Left hindlimb (tissue), 1 donor: ENCODE measurements at places on chromosomes 3 and 15.

GRCh38 chr3:150330174-150330573 lies 77.9 kb upstream of the TSC22D2 start:
- DNase-seq: no peak

GRCh38 chr15:61116825-61117224 lies 112.3 kb downstream of the RORA start:
- DNase-seq: no peak

GRCh38 chr3:132293251-132293650 lies 24.0 kb upstream of the ACP3 start:
- DNase-seq: no peak

DNA sequence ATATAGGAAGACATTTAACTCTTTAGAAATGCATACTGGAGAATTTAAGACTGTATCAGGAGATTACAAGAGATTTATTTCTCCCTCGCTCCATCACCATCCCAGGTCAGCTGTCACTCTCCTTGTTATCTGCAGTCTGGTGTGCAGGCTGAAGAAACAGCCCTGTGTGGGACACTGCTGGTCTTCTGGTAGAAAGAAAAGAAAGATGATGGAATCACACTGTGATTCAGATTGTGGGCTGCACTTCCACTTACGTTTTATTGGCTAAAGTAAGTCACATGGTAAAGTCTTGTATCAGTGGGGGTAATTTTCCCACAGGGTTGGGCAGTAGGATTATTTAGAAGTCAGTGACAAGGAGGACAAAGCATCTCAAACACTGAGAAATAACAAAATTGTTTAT lies 18.1 kb upstream of the ATP1B3 start:
- DNase-seq: no peak
